ENCODE measurements at places on chromosomes 4 and X.

DNA sequence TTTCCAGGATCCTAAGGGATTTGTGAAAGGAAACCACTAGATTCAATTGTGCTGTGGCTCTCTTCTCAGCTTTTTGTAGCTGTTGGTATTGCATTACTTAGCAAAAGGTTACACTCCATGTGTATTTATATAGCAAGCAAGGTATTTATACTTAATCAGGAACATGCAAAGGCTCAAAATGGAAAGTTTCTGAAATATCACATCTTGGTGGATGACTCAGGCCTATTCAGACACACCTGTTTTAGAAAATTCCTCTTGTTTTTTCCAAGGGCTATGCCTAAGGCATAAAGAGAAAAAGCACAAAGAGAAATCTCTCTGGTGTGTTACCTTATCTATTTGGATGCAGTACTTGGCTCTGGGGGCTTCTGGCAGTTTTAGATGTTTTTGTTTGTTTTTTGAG lies 144.4 kb upstream of the GALNT7 start:
- no peak for DNase-seq

DNA sequence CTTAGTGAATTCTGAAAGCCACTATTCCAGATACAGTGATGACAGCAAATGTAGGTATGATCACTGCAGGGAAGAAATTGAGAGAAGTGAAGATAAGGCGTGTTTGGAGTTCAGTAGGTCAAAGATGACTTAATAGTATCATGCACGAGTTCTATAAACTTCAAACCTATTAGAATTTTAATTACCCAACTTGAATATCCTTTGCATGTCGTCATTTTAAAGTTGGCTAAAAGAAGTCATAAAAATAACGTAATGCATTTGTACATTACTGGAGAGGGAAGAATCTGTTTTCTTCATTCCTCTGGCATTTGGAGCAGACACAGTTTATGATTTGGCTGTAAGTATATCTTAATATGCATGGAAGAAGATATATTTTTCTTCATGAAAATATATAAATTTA lies 68.6 kb upstream of the MXRA5 start:
- DNase-seq, result no peak

DNA sequence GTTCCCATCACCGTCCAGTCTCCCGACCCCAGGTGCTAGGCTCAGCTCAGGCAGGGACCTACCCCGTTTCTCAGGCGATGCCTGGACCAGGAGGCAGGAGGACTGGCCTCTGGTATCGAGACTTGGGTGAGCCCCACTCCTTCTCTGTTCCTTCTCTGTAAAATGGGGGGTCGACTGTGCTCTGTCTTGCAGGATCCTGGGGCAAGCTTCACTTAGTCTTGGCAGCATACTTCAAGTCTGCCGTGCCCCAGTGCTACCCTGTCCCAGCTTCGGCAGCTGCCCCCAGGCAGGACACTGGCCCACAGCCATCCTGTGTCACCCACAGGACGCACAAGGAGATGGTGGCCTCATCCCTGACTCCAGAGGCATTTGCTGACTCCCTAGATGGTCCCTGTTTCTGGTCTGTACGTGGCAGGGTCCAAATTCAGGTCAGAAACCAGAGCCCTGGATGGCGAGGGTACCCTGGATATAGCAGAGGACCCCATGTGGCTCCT lies 7.0 kb upstream of the HAUS7 start:
- DNase-seq, result no peak

GRCh38 chr4:83334425-83335241 lies at the start of gene HPSE:
Gene HPSE (minus strand): TSS chr4:83334848. CDS start chr4:83334782, 66 bp downstream.
- peak; percentile 88 for DNase-seq

- no peak for DNase-seq
Observed at GRCh38 chr4:138673053-138673452, 342.5 kb upstream of the NOCT start.

DNA sequence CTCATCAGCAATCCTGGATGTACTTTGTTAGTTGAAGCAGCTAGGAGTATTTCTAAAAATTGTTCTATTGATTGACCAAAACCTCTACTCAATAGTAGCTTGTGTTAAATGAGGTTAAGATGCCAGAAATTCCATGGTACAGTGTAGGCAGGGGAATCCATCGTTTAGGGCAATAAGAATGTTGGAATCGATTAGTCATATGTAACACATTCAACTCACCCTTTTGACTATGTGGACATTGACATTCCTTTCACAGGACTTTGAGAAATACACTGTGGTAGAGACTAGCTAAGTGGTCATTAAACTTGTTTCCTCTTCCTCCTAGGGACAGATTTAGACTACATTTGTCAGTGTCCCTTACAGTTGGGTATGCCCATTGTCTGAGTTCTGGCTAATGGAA lies 40.2 kb downstream of the KDM5C start:
- DNase-seq, result no peak

DNA sequence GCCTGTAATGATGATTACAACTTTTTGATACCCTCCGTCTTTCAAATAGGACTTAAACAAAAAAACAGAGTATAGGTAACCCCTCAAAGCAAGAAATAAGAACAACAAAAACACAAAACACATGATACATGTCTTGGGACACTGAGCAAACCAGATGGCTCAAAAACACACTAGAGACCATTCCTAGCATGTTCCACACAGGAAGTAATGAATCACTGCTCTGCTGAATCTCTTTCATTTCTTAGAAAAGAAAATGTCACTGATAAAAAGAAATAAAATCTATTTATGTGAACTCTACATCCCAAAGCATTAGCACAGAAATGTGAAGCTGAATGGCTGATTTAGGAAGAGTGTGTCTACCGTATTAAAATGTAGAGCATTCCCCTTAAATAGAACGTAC lies 134.5 kb upstream of the IL15 start:
- DNase-seq, result no peak

DNA sequence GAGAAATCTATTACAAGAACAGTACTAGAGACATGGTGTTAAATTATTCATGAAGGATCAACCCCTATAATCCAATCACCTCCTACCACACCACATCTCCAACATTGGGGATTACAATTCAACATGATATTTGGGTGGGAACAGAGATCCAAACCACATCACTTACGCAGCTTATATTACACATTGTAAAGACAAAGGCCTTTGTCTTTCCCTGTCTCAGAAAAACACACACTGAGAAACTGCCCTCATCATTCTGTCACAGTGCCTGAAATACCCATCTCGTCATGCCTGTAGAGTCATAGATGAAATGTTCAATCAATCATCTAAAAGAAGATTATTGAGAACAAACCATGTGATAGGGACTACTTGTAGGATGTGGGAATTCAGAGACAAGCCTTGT lies 558.8 kb upstream of the GRIA3 start:
- no peak for DNase-seq

- no peak for DNase-seq
Observed at GRCh38 chr4:48178931-48179330, 44.9 kb upstream of the TXK start.

DNA sequence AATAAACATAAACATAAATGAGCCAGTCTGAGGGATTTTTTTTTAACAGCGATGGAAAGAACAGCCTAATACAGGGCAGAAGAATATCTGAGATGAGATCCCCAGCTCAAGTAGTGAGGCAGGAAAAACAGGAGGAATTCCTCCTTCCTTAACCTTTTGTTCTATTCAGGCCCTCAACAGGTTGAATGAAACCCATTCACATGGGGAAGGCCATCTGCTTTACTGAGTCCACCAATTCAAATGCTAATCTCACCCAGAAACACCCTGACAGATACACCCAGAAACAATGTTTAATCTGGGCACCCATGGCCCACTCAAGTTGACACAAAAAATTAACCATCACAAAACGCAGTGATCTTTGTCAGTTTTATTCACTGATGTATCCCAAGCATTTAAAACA lies 45.5 kb downstream of the SMIM31 start:
- no peak for DNase-seq

- no peak for DNase-seq
Observed at GRCh38 chr4:138967313-138967712, 48.3 kb upstream of the NOCT start.

DNA sequence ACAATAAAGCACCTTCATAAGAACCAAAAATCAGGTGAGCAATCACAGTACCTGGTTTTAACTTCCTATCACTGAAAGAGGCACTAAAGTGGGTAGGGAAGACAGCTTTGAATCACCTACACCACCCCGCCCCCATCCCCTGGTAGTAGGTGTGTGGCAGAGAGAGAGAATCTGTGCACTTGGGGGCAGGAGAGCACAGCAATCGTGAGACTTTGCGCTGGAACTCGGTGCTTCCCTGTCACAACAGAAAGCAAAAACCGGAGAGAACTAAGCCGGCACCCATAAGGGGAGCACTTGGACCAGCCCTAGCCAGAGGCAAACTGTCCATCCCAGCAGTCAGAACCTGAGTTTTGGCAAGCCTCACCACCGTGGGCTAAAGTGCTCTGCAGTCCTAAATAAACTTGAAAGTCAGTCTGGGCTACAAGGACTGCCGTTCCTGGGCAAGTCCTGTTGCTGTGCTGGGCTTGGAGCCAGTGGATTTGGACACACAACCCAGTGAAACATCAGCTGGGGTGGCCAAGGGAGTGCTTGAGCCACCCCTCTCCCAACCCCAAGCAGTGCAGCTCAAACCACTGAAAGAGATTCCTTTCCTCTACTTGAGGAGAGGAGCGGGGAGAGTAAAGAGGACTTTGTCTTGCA lies 32.1 kb downstream of the NDUFB11 start:
- DNase-seq, result no peak

- DNase-seq, result peak; percentile 44
Observed at GRCh38 chr4:7415927-7416686, 18.6 kb downstream of the PSAPL1 start.

GRCh38 chr4:80876810-80877209 lies 153.7 kb upstream of the BMP3 start:
- no peak for DNase-seq

- no peak for DNase-seq
Observed at GRCh38 chr4:3496021-3496420, 32.9 kb downstream of the DOK7 start.

GRCh38 chr4:84767168-84767567 lies 184.2 kb downstream of the CDS1 start:
- no peak for DNase-seq

DNA sequence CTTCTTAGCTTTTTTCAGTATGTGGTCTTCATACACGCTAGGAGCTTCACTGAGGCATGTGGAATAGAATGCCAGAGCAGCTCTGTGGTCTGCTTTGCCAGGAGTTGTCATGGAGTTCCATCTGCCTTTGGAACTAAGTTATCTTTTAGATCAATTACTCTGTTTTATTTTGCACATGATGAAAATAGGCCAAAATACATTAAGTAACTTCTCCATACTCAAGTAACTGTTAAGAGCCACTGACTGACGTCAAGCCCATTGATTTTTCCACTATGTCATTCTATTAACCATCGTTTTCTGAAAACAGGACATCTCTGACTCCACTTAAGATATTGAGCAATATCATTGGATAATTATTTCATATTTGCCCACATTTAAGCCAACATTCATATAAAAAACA lies 415.1 kb upstream of the MAD2L1 start:
- DNase-seq, result no peak

DNA sequence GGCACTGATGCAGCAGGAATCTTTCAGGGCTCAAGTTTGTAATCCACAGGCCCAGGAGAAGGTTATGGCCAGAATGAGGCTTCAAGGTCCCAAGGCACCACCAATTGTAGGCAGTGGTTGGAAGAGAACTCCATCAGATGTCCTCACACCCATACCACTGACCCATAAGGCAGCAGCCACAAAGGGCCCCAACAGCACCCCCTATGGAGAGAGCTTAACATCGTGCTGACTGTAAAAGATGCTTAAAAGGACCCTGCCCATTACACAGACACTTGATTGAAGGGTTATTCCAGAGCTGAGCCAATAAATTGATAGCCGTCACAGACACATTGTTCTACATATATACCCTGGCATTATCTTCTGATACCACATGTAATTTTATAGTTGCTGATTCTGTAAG lies 113.7 kb downstream of the SOWAHB start:
- no peak for DNase-seq

GRCh38 chr4:87649980-87650379 lies at the start of gene DMP1:
Gene DMP1 (plus strand): TSS chr4:87650280. CDS start chr4:87656493, 6,213 bp downstream.
- DNase-seq, result no peak

DNA sequence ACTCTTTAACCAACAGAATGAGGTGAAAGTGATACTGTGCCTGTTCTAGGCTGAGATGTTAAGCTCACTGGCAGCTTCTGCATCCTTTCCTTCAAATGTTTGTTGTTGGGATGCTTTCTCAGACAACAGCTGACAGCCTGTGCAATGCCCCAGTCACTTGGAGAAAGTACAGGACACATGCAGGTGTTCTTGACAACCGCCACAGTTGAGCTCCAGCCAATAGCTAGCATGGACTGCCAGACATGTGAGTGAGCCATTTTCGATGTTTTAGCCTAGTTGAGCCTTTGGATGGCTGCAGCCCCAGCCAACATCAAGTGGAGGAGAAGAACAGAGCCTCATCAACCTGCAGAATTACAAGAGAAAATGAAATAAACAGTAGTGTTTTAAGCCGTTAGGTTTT lies 94.1 kb upstream of the PPP3CA start:
- DNase-seq, result no peak

DNA sequence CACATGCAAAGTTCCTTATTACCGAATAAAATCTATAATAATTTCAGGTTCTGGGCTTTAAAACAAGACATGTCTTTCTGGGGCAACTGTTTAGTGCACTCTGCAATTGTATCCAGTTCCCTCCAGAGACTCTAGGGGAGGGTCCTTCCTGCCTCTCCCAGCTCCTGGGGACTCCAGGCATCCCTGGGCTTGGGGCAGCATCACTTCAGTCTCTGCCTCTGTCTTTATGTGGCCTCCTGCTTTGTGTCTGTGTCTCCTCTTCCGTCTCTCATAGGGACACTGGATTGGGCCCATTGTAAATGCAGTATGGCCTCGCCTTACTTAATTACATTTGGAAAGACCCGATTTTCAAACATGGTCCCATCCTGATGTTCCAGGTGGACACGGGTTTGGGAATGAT lies 10.9 kb upstream of the ASMTL start:
- DNase-seq, result peak; percentile 56

GRCh38 chr4:121009578-121010478 lies 62.5 kb downstream of the NDNF start:
- DNase-seq, result no peak

GRCh38 chr4:2366252-2367192 lies 51.9 kb downstream of the ZFYVE28 start:
- peak; percentile 58 for DNase-seq

GRCh38 chrX:120697053-120697452 lies 67.2 kb upstream of the C1GALT1C1 start:
- no peak for DNase-seq

GRCh38 chr4:97305351-97305750 lies 837.9 kb downstream of the STPG2 start:
- DNase-seq, result no peak

GRCh38 chr4:109545401-109545800 lies 14.6 kb upstream of the MCUB start:
- no peak for DNase-seq
